ENCODE measurements at places on chromosomes 12 and 14. TPM values are rescaled to one million over a fixed set of nuclear protein-coding genes. Genes with fewer than 3 reads are reported as not detected.

GSG1 gene
- total RNA-seq = 0.07 TPM

DNA sequence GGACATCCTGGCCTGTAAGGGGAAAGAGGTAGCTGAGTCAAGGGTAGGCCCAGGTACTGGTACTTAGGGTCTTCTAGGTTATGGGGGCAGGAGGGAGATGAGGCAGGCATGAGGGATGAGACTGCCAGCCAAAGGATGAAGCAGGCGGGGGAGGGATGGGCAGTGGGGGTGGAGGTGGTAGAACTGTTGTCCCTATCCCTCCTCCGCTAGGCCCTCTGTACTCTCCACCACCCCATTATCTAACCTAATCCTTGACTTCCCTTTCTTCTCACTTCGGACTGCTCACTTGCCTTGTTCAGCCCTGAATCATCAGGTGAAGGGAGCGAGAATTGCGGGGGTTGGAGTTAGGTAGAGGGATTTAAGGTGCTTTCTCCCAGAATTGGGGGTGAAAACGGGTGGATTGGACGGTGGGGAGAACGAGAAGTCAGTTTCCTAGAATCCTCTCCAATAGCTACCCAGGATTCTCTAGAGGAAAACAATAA is 562 bp downstream of the PAN2 start:
- DNase-seq = peak; percentile 61

GRCh38 chr12:118249547-118249946 is 113.6 kb downstream of the PEBP1 start:
- no peak for DNase-seq

- no peak for DNase-seq
Measured at GRCh38 chr12:27289414-27289813, 43.2 kb upstream of the BMAL2 start.

GRCh38 chr12:78494911-78495310 is 369.7 kb upstream of the SYT1 start:
- DNase-seq = no peak

- DNase-seq = peak; percentile 21
Measured at GRCh38 chr12:55142669-55143565, 16.7 kb downstream of the OR9K2 start.

Data from H7 (cell line).